SJSA1 (cell line): ENCODE measurements at places on chromosomes 11 and 22. TPM values are rescaled to one million over a fixed set of nuclear protein-coding genes. Genes with fewer than 3 reads are reported as not detected.

DNA sequence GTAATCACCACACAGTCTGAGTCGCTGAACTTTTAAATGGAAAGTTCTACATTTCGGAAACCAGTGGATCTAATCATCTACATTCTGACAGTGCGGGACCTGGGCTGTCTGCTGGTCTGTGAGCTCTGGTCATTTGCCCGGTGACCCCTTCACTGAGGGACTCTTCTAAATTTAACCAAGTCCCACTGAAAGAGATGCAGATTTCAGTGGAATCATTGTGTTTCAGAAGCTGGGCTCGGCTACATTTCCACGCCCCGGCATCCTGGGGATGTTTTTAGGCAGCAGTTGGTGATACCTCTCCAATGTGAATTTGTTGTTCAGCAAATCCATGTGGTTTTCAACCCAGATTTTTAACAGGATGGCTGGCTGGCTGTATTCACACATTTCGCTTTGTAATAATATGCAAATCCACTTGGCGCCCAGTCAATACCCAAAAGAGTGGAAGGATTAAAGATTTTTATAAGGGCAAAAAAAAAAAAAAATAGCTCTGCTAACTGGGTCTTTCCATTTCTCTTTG is 145.5 kb upstream of the RASSF10 start:
- H3K4me1 ChIP-seq = peaks cover 47% of the 10 kb centered on the region
- DNase-seq = no peak
- no peaks in the 10 kb centered on the region for H3K27me3 ChIP-seq
- peaks cover 12% of the 10 kb centered on the region; the same call in 1 of the 2 replicates for H3K36me3 ChIP-seq
- peak overlapping the region; percentile 4; the same call in 1 of the 2 replicates for H3K27ac ChIP-seq

- no peaks in the 10 kb centered on the region for H3K27me3 ChIP-seq
- no peaks in the 10 kb centered on the region for H3K4me1 ChIP-seq
- peak; percentile 35 for DNase-seq
- no peak overlapping the region for H3K27ac ChIP-seq
- H3K4me3 ChIP-seq = no peak overlapping the region
These were observed 536.9 kb downstream of the TBC1D22A start for GRCh38 chr22:47299211-47299862.

DNA sequence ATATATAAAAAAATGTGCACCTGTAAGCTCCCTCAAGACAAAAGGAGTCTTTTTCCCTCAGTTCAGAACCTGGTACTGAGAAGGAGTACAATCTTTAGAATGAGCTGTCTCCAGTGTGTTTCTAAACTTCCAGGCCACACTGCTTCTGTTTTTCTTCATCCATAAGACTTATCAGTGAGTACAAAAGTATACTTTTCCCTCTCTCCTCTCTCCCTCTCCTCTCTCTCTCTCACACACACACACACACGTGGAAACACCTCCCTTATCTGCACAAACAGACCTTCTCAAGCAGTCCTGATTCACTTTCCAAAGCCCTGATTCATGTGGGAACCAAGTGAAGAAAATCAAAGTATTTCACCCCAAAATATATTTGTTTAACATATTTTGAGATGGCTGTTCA is 220.7 kb upstream of the UBASH3B start:
- no peaks in the 10 kb centered on the region for H3K27me3 ChIP-seq
- no peak overlapping the region for H3K27ac ChIP-seq
- H3K4me3 ChIP-seq = no peak overlapping the region
- DNase-seq = no peak
- H3K4me1 ChIP-seq = no peaks in the 10 kb centered on the region

GRCh38 chr11:95650276-95650675 is 139.3 kb downstream of the FAM76B start:
- H3K4me1 ChIP-seq = no peaks in the 10 kb centered on the region
- H3K4me3 ChIP-seq = no peak overlapping the region
- DNase-seq = no peak
- H3K27ac ChIP-seq = no peak overlapping the region

GRCh38 chr11:70268526-70268925 is 2.0 kb upstream of the PPFIA1 start:
- no peak overlapping the region for H3K4me3 ChIP-seq
- H3K27ac ChIP-seq = no peak overlapping the region
- peaks cover 11% of the 10 kb centered on the region for H3K4me1 ChIP-seq
- H3K27me3 ChIP-seq = peaks cover 24% of the 10 kb centered on the region

GRCh38 chr11:55707029-55707428 is 45.0 kb downstream of the OR4C6 start:
- H3K27ac ChIP-seq = no peak overlapping the region
- no peak for DNase-seq
- no peaks in the 10 kb centered on the region for H3K36me3 ChIP-seq
- no peaks in the 10 kb centered on the region for H3K4me1 ChIP-seq
- H3K27me3 ChIP-seq = no peaks in the 10 kb centered on the region

DNA sequence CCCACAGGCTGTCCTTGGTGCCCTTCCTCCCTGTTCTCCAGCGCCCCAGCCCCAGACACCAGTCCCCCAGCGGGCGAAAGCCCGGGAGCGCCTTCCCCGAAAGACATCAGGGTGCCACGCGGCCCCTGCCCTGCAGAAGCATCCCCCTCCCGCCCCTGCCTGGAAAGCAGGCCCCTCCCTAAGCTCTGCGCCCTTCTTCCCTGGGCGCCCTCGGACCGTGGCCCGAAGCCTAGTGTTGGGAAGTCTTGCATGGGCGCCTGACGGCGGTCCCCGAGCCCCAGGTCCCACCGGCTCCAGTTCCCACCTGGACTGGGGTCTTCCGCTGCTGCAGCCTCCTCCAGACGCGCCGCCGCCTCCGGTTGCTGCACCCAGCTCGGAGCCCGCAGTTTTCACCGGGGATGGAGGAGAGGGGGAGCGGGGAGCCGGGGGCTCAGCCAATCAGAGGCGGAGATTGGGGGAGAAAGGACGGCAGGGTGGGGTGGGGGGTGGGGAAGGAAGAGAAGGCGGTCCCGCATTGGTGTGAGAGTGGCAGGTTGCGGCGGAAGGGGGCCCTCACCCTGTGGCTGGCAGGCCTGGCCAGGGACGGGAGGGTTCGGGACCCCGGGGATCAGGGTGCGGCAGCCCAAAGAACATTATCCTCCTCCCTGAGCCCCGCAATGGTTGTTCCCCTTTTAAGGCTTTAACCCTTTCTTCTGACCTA is at the start of gene THY1:
Gene THY1, minus strand, starts transcription at position 364 of the 700 bp plus-strand sequence. CDS start 2,267 bp downstream, outside the sequence.
- H3K27me3 ChIP-seq = no peaks in the 10 kb centered on the region
- no peak for DNase-seq
- no peak within 1 kb of the TSS for H3K27ac ChIP-seq
- H3K4me3 ChIP-seq = peak within 1 kb of the TSS; percentile 39
- no peaks in the 10 kb centered on the region for H3K36me3 ChIP-seq

GRCh38 chr22:49009359-49010063 is 818.2 kb downstream of the BRD1 start:
- no peaks in the 10 kb centered on the region for H3K4me1 ChIP-seq
- no peaks in the 10 kb centered on the region for H3K27me3 ChIP-seq
- H3K4me3 ChIP-seq = no peak overlapping the region
- DNase-seq = no peak

DNA sequence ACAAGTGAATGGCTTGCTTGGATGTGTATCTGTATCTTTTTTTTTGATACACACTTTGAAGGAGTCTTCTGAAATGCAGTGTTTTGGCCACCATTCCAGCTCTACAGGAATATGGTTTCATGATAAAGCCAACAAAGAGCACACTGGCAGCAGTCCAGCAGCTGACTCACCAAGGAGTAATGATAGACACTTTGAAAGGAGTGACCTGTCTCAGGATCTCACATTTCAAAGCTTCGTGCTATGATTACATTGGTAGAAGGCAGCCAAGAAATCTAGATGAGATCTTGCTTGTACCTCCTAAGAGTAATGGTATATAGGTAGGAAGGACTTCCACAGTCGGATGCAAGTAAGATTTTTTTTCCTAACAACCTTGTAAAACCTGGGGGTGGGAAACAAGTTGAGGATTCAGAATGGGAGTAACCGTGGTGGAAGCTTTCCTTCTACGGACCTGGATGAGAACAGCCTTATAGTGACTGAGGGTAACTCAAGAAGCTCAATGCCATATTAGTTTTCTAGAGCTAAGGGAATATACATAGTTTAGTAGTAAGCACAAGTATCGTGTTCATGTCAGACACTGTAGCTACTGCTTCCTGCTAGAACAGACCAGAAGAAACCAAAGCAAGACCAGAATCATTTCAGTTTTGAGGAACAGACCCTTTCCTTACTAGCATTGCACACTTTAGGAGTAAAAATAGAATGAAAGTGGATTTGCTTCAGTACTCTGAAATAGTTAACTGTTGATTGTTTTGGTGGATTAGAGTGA is 25.0 kb downstream of the MTMR3 start:
- no peak overlapping the region for H3K4me3 ChIP-seq
- peaks cover 32% of the 10 kb centered on the region for H3K4me1 ChIP-seq
- peak overlapping the region; percentile 56 for H3K27ac ChIP-seq
- DNase-seq = peak; percentile 91

DNA sequence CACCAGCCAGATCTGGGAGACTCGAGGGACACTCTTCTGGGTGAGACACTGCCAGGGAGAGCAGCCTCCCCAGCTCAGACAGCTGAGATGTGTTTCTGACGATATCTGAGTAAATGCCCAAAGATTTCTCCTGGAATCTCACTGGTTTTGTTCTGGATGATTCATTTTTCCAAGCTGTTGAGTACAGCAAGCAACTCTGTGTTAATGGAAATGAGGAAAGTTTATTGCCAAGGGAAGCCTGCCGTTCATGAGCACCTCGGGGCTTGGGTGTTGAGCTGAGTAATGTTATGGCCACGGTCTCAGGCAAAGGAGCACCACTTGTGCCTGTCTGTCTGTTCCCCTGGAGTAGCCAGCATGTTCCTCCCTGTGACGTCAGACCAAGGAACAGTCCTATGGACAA is 1132.4 kb downstream of the BRD1 start:
- DNase-seq = no peak
- no peaks in the 10 kb centered on the region for H3K36me3 ChIP-seq
- H3K4me1 ChIP-seq = no peaks in the 10 kb centered on the region
- no peak overlapping the region for H3K27ac ChIP-seq
- no peak overlapping the region for H3K4me3 ChIP-seq

The CHRM1 gene
- total RNA-seq = not detected in 2 replicates

The INS gene
- not detected in 2 replicates for total RNA-seq

The FGF19 gene
- 3.0 and 10.3 TPM in 2 replicates for total RNA-seq

The GP1BB gene
- 0.53 and 4.9 TPM in 2 replicates for total RNA-seq

The WBP2NL gene
- not detected in 2 replicates for total RNA-seq

The CCDC116 gene
- total RNA-seq = 0.13 TPM in 1 of 2 replicates, not detected in the other

The MMP27 gene
- total RNA-seq = not detected in 2 replicates

The OR5A1 gene
- total RNA-seq = not detected in 2 replicates
